Sciatic nerve (tissue), 2 donors: ENCODE measurements at places on chromosomes 13 and 19. TPM values are rescaled to one million over a fixed set of nuclear protein-coding genes. Genes with fewer than 3 reads are reported as not detected.

GRCh38 chr19:50694815-50695145 is 24.8 kb downstream of the SHANK1 start:
- no peak for DNase-seq

DKKL1 gene
- total RNA-seq: 0.89 TPM

DNA sequence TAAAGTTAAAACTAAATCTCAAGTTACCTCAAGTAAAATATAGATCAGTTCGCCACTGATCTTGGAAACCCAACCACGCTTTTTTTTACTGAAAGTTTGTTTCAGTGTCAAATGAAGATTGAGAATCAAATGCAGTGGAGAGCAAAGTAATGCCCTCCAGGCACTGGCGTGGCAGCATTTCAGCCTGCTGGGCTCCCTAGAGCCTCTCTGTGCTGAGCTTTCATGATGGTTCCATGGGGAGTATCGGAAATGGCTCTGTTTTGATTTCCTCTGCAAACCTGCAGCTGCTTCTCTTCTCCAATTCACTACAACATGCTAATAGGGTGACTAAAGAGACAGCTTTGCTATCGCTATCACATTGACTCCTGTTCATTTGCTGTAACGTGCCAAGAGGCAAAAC is 141.6 kb downstream of the FGF14 start:
- no peak for DNase-seq

- DNase-seq: no peak
These were observed 2.9 kb upstream of the PPP1R37 start for GRCh38 chr19:45090034-45090433.

GRCh38 chr13:110444226-110444653 is 117.3 kb downstream of the RAB20 start:
- DNase-seq: no peak

DNA sequence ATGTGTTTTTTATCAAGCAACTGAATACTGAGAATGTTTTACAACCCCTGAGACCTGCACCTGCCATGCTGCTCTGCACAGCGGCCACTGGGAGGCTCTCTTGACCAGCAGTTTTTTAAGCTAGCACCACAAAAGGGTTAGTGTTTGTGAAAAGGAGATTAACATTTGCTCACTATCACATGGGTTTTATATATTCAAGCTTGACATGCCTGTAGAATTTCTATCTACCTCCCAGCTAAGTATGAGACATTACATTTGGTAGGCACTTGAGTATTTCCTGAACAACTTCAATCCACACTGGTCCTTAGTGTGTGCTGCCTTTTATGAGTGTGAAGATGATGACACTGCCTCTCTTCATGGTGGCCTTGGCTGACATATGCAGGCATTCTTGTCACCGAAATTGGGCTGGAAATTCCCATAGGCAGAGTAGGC is 1238.9 kb downstream of the UQCRFS1 start:
- no peak for DNase-seq

RDH8 gene
- not detected for total RNA-seq

DNA sequence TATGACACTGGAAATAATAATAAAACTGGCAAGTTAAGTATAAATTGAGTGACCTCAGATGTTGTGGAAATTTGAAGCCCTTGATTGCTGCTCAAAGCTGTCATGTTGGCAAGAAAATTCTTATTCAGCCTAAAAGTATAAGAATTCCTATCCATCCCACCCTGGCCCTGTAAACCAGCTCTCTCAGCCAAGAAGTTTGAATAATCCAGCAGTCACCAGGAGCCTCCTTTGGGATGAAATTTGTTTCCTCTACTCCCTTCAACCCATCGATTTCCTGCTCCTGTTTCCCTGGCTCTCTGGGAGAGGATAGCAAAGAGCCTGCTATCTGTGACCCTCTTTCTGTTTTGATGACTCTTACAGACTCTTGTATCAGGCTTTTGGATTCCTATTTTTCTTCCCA is 169.3 kb downstream of the LHFPL6 start:
- no peak for DNase-seq

- no peak for DNase-seq
These were observed 5.1 kb upstream of the KLF2 start for GRCh38 chr19:16319481-16319880.

- DNase-seq: no peak
These were observed 60.3 kb downstream of the CRYL1 start for GRCh38 chr13:20465218-20465879.

GRCh38 chr19:49890349-49891311 is 6.1 kb downstream of the IL4I1 start:
- peak; percentile 71 for DNase-seq

DNA sequence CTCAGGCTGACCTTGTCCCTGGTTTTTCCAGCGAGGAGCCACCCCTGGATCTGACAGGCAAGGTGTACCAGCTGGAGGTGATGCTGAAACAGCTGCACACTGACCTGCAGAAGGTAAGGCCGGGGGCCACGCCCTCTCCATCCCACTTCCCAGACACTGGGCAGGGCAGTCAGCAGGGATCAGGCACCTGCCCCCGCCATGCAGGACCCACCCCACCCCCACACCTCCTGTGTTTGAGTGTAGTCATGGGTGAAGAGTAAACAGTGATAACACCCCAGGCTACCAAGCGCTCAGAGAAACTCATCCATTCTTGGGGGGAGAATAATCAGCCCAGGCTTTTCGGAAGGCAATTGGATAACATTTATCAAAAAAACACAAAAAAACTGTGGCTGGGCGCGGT is 19.9 kb downstream of the DPF1 start:
- no peak for DNase-seq

ZNF726 gene
- total RNA-seq: 1.2 TPM

DNA sequence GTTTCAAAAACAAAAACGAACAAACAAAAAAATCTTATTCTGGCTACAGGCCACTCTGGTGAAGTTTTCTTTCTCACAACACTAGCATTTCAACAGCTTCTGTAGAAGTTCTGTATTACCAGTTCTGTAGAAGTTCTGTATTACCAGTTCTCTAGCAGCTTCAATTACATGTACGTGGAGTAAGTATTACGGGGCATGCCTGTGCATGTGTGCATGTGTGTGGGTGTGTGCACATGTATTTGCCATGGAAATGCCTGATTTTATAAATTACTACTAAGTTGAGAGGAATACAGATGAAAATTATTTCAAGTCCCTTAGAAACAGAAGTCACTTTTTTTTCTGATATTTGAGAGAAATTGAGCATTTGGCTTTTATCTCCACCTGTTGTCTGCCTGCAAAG is 414.2 kb downstream of the FOXO1 start:
- no peak for DNase-seq

DNA sequence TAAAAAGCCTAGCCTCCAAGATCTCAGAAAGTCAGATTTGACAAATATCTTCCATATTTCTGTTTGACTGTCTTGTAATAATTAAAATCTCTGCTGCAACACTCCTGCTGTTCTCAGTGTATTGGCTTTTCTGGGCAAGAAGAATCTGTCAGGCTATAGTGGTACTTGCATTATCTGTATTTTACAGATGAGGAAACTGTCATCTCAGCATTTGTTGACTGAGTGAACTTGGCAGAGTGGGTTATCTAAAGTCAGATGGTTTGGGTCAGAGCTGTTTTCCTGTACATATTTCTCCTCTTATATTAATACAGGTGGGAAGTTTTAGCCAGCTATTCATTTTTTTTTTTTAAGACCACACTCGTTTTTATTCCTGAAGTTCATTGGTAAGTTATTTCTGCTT is 1378.2 kb upstream of the PCDH20 start:
- no peak for DNase-seq

PLPPR3 gene
- not detected for total RNA-seq

- no peak for DNase-seq
These were observed 11.2 kb downstream of the ANO8 start for GRCh38 chr19:17323300-17323963.

PALM gene
- total RNA-seq: 130 TPM

CGB3 gene
- not detected for total RNA-seq

GRCh38 chr13:111472559-111473460 is 152.4 kb downstream of the TEX29 start:
- peak; percentile 30 for DNase-seq

CD209 gene
- 20.1 TPM for total RNA-seq

GRCh38 chr19:7512400-7512851 is 3.5 kb upstream of the ZNF358 start:
- DNase-seq: no peak
